ENCODE measurements at places on chromosomes 16 and 17.

GRCh38 chr16:2497116-2497630 lies 16.6 kb upstream of the ATP6V0C start:
- DNase-seq: no peak

DNA sequence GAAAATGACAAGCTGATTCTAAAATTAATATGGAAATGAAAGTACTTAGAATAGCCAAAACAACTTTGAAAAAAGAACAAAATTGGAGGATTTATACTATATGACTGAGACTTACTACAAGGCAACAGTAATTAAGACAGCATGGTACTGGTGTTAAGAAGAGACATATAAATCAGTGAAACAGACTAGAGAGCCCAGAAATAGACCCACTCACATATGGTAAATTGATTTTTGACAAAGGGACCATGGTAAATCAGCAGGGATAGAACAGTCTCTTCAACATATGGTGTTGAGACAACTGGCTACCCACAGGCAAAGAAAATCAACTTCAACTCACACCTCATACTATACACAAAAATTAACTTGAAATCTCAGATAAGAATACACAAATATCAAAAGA lies 12.9 kb downstream of the CMC2 start:
- DNase-seq: no peak

GRCh38 chr16:13970708-13971422 lies 50.9 kb downstream of the ERCC4 start:
- no peak for DNase-seq

- DNase-seq: no peak
These were observed 1.3 kb downstream of the ATF7IP2 start for GRCh38 chr16:10387188-10387617.

DNA sequence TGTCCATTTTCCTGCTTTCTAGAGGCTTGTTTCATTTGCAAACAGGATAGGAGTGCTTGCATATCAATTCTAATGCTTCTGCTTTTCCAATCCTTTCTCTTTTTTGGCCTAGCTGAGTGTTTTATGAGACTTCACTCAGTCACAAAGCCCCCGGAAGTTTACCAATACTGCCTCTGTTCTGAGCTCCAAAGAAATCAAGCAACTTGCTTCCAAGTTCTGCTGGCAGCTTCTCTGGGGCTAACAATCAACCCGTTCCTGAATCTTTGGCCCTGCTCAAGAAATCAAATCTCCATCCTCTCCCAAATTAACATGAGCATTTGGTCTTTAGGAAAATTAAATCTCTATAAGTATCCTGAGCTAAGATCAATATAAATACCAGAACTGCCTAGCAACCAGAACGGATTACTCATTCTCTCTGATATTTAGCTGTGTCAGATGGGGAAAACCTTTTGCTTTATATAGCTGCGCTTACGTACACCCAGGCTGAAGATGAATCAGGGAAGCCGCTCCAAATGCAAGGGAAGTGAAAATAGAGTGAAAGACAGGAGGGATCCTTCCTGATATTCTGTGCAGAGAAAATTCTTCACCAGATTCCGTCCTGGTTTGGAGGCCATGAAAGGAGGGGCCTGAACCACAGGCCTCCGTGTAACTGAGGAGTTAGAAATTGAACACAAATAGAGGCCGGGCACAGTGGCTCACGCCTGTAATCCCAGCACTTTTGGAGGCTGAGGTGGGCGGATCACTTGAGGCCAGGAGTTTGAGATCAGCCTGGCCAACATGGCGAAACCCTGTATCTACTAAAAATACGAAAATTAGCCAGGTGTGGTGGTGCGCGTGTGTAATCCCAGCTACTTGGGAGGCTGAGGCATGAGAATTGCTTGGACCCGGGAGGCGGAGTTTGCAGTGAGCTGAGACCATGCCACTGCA lies 23.3 kb upstream of the GRB2 start:
- DNase-seq: no peak

DNA sequence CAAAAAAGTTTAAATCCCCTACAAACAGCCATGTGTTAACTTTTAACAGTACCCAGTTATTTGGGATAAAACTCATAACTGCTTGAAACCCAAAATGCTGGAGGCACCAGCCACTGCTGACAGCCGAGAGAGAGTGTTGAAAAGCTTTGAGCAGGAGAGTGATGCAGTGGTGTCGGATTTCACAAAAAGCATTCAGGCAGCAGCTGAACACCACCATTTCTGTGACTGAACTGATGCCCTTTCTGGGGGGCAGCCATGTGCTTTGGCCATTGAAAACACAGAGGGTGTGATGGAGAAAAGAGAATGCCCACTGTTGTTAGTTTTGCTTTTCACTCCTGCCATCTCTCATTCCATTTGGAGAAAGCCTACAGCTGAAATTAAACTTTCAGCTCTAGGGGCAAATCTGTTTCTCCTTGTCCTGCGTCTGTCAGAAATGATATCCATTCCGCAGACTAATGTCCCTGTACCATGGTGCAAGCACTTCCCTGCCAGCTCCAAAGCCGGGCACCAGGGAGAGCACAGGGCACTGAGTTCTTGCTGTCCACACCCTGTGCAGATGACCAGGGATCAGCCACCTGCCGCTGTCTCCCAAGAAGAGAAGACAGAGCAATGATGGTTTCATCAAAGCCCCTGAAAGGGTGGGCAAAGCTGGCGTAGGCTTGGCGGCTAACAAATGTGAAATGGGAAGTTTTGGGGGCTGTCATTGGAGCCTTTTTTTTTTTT lies 16.6 kb upstream of the MLYCD start:
- DNase-seq: no peak

DNA sequence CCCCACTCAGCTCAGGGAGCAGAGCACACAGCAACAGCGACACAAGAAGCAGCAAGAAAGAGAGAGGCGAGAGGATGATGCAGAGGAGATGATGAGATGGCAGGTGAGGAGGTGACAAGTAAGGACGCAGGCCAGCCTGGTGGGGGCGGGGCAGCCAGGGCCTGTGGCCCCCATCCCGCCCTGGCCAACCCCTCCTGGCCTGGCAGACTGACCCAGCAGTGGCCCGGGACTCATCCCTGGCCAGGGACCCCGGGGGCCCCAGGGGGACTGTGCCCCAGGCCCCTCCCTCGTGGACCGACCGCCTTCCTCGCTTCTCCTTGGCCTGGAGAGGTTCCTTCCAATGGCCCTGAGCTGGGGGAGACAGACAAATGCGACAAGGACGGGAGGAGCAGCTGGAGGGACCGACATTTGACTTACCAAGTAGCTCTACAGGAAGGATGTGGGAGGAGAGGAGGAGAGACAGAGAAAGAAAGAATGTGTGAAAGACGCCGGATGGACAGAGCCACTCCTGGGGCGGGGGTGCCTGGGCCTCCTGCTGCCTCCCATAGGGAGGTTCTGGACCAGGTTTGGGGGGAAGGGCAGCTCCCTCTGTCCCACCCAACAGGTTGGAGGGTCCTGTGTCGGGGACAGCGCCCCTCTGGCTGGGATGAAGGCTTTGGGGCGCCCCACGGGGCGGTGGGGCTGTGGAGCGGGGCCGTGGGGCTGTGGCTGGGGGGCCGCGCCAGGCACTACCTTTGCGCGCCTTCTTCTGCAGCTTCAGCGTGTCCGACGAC lies 6.8 kb downstream of the MTSS2 start:
- no peak for DNase-seq

DNA sequence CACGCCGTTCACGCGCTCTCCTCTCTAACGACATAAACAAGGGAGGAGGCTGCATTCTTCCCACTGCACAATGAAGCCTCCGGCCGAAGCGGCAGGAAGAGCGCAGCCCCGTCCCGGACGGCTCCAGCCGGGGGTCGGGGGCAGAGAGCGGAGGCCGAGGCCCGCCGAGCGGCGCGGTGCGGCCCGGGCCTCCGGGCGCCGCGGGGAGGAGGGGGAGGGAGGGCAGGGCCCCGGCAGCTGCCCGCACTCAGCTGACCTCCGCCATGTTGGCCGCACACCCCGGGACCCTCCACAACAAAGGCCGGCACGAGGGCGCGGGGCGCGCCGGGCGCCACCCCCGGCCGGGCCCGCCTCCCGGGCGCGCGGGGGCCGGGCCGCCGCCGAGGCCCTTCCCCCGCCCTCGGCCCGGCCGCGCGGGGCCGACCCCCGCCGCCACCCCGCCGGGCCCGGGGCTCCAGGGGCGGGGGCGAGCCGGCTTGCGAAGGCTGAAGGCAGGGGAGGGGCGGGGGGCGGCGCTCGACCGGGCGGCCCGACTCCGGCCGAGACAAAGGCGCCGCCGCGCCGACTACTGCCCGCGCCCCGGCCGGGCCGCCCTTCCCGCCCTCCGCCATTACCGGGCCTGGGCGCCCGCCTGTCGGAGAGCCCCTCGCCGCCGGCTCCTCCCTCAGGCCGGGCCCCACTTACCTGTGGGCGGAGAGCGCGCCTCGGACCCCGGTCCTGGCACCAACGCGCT lies 527 bp downstream of the SIAH1 start:
- no peak for DNase-seq

DNA sequence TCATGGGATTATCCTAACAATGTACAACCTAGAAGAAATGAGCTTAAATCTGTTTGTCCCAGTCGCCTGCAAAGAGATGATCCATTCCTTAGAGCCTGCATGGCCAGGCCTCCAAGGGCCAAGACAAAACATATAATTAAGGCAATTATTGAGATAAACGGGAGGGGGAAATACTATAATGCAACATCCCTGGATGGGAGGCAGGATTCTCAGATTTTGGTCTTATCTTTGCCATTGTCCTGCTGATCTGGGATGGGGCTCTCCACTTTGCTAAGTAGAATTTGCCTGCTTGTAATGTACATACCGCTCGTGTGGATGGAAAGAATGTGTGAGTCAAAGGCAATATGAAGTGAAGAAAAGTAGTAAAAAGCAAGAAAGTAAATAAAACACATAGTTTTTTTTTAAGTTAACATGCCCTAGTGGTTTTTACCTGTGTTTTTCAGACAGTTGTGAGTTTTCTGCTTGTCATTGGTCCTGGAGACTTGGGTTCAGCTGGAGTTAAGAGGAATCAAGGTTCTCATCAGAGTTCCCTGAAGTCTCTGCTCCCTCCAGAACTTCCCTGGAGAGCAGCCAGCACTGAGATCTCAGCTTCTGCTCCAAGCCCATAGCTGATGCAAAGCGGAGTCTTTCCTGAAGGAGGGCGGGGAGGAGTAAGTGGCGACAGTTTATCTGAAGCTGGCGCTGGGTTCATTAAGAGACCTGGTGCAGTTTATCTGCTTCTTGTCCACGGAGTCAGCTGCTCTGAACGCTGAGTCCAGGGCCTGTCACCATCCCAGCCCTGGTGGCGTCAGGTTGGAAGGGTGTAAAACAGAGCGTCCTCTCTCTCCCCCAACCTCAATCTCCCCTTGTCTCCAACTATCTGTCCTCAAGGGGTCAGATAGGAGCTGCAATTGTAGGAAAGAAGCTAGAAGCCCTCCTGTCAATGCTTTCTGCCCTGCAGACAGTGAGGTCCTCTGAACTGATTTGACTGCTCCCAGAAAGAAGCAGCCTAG lies 30.1 kb downstream of the HOXB1 start:
- no peak for DNase-seq

- DNase-seq: no peak
These were observed 13.8 kb upstream of the HAP1 start for GRCh38 chr17:41748275-41748674.

DNA sequence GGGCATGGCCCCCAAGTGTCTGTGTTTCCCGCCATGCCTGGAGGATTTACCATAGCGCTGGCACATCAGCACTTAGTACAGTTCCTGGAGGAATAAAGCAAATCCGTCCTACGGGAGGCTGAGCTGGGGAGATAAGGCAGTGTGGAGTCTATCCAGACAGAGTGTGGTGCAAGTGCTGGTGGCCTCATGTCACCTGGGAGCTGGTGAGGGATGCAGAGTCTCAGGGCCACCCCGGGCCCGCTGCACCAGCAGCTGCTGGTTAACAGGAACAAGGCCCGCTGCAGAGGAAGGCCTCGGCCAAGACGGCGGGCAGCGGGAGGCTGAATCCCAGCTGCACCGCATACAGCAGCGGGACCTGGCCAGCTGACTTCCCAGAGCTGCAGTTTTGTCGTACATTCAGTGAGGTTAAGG lies 57.3 kb upstream of the CDC42EP4 start:
- no peak for DNase-seq

- no peak for DNase-seq
These were observed 10.8 kb upstream of the ASB16 start for GRCh38 chr17:44159519-44160210.

DNA sequence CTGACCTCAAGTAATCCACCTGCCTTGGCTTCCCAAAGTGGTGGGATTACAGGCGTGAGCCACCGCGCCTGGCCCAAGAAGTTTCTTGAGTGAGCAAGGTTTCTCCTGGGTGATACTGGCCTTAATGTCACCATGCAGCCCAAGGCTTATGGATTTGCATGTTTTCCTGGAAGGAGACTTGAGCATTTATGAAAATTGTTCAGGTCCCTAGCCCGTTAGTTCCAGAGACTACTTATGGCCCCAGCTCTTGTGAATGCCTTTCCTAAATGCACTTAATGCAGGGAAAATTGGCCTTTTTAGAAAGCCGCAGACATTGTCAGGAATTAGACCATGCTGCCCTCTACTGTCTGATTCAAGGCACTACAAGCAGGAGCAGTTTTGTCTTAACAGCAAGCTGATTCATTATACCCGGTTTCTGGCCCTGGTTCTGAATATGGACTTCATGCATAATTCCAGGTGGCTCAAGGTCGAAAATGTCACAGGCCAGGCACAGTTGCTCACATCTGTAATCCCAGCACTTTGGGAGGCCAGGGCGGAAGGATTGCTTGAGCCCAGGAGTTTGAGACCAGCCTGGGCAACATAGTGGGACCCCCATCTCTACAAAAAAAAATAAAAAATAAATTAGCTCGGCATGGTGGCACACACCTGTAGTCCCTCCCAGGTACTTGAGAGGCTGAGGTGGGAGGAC lies 91.3 kb downstream of the SNX29 start:
- DNase-seq: no peak

- DNase-seq: no peak
These were observed 59.3 kb upstream of the KSR1 start for GRCh38 chr17:27396941-27397340.

- DNase-seq: no peak
These were observed at the start of the genes C16orf86 and ENKD1 for GRCh38 chr16:67666559-67667452. C16orf86 (plus strand) TSS chr16:67666814; CDS start chr16:67666971, 157 bp downstream. ENKD1 (minus strand) TSS chr16:67666750; CDS start chr16:67666442, 308 bp downstream.

- no peak for DNase-seq
These were observed 37.2 kb downstream of the ABR start for GRCh38 chr17:1142561-1142971.

DNA sequence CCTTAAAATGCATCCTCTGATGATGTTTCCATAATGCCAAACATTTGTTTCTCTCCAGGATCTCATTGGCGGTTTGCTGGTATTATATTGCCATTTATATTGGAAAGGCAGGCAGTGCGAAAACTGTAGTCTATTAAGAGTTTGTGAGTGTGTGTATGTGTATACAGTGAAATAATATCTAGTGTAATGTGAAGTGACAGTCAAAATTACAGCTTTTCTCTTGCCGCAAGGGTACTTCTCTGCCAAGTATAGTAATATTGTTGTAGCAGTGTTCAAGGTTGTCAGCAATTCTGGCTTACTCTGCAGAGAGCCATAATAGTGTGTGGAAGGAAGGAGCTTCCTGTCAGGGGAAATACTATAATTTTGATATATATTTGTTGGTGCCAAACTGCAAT lies 178.6 kb downstream of the WWOX start:
- DNase-seq: no peak

- no peak for DNase-seq
These were observed 10.0 kb downstream of the BTBD17 start for GRCh38 chr17:74351552-74352210.

GRCh38 chr16:17723531-17724134 lies 252.9 kb upstream of the XYLT1 start:
- DNase-seq: no peak

- no peak for DNase-seq
These were observed 10.1 kb upstream of the PIPOX start for GRCh38 chr17:29032857-29033197.
